CD8-positive, alpha-beta memory T cell (primary cell): ENCODE measurements at places on chromosomes 2 and 18. TPM values are rescaled to one million over a fixed set of nuclear protein-coding genes. Genes with fewer than 3 reads are reported as not detected.

The RAX gene
- total RNA-seq = not detected

The G6PC2 gene
- not detected for total RNA-seq

The CCDC148 gene
- 0.40 TPM for total RNA-seq

The TMEM178A gene
- total RNA-seq = not detected

The RMDN2 gene
- total RNA-seq = 4.2 TPM

The CHRND gene
- not detected for total RNA-seq

The NT5DC4 gene
- not detected for total RNA-seq

The DOK6 gene
- total RNA-seq = not detected

The DTNB gene
- 15.2 TPM for total RNA-seq

The RAB6D gene
- not detected for total RNA-seq

The GPR55 gene
- 11.6 TPM for total RNA-seq

The ADGRF3 gene
- total RNA-seq = 4.0 TPM

The KIAA2012 gene
- not detected for total RNA-seq

The SCYGR4 gene
- total RNA-seq = not detected

The TEX44 gene
- total RNA-seq = not detected

The CDH20 gene
- 0.13 TPM for total RNA-seq

The LRRTM4 gene
- total RNA-seq = not detected

The CYTIP gene
- total RNA-seq = 202 TPM

The ABCB11 gene
- total RNA-seq = not detected

The CUL3 gene
- total RNA-seq = 104 TPM

The LYPD1 gene
- not detected for total RNA-seq

The ARHGEF4 gene
- 1.2 TPM for total RNA-seq

The CNGA3 gene
- total RNA-seq = not detected

The PROM2 gene
- total RNA-seq = 0.18 TPM

The RSAD2 gene
- 0.85 TPM for total RNA-seq

The GPR155 gene
- 6.2 TPM for total RNA-seq

The EVA1A gene
- not detected for total RNA-seq

The UGT1A9 gene
- total RNA-seq = not detected

The SGO2 gene
- total RNA-seq = 19.9 TPM

The KCNG2 gene
- total RNA-seq = not detected

The POTEC gene
- total RNA-seq = not detected

The SLC1A4 gene
- 21.2 TPM for total RNA-seq

The TSPYL6 gene
- total RNA-seq = not detected

The PROKR1 gene
- total RNA-seq = 0.09 TPM
